ENCODE measurements at places on chromosomes 4 and X. TPM values are rescaled to one million over a fixed set of nuclear protein-coding genes. Genes with fewer than 3 reads are reported as not detected.

DNA sequence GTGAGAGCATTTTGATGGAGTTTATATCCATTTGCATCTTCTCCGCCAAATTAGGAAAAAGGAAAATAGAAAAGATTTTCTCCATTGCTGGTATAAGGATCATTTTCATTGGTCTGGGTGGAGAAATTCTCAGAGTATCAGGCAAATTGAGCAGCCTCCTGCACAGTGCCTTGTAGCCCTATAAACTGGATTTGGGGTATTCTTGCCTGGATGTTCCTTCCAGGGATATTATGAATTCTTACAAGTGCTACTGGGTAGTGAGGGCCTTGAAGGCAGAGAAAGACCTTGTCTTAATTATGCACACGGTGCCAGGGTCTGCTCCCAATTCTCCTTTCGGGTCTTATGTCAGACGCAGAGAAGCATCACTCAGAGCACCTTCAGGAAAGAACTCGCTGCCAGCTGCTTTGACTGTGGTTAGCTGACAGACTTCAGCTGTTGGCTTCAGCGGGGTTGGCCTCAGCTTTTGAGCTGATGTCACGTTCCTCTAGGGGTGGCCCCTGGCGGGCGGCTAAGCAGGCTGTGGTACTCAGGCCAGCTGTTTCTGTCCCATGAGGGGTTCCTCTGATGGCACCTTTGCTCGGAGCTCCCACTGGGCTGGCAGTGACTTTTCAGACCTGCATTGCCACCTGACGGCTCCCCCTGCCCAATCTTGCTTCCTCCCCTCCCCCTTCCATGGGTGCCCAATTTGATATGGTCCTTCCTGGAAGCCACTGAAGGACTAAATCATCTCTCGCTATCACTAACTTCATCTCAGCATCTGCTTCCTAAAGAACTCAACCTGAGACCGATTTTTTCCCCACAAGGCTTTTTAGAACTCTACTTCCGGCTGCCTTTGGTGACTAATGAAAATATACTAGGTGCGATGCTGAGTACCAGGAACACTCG, 519.5 kb downstream of the BCOR start:
- no peak overlapping the region for H3K27ac ChIP-seq
- peak; percentile 66 for DNase-seq
- H3K36me3 ChIP-seq = no peaks in the 10 kb centered on the region

DNA sequence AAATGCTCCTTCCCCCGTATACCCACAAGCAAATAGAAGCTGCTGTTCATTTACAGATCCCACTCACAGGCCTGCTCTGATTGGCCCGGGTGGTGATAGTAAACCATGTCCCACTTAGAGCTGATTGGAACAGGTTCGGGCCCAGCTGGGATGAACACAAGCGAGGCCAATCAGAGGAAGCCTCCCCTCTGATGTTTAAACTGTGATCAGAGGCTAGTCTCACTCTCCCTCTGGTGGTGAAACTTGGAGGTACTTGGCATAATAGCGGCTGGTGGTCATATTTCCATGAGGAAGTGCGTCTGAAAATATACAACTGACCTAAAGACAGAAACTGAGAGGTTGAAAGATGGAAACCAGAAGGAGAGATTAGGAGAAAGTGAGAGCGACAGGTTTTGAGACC, 51.5 kb upstream of the TRPC3 start:
- DNase-seq = peak; percentile 50
- no peaks in the 10 kb centered on the region for H3K36me3 ChIP-seq
- no peaks in the 10 kb centered on the region for H3K4me1 ChIP-seq
- H3K4me3 ChIP-seq = no peak overlapping the region
- H3K27me3 ChIP-seq = no peaks in the 10 kb centered on the region

GRCh38 chr4:185787926-185788679, 23.9 kb downstream of the SORBS2 start:
- no peaks in the 10 kb centered on the region for H3K4me1 ChIP-seq
- DNase-seq = no peak
- H3K27me3 ChIP-seq = no peaks in the 10 kb centered on the region
- no peaks in the 10 kb centered on the region for H3K36me3 ChIP-seq

DNA sequence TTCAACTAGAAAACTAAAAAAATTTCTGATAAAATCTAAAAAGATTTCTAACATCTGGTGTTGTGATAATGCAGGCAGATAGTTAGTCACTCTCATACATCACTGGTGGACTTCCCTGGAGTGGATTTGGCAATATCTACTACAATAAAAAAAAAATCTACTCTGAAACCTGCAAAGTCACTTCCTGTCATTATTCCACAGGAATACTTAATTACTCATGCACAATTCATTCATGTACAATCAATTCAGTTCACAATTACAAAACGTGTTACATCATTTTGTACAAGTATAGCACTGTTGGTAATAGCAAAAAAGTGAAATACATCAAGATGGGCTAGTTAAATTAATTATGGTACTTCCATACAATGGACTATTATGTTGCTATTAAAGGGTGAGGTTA, 16.5 kb upstream of the RHOH start:
- H3K4me3 ChIP-seq = no peak overlapping the region
- no peaks in the 10 kb centered on the region for H3K27me3 ChIP-seq
- no peak overlapping the region for H3K27ac ChIP-seq
- no peaks in the 10 kb centered on the region for H3K36me3 ChIP-seq

The QRFPR gene
- polyA plus RNA-seq = 0.02 TPM
